Right lobe of liver (tissue), 6 donors: ENCODE measurements at places on chromosomes 13 and 19. TPM values are rescaled to one million over a fixed set of nuclear protein-coding genes. Genes with fewer than 3 reads are reported as not detected.

GRCh38 chr13:52061587-52061986 is 37.1 kb downstream of the UTP14C start:
- no peak for DNase-seq

DNA sequence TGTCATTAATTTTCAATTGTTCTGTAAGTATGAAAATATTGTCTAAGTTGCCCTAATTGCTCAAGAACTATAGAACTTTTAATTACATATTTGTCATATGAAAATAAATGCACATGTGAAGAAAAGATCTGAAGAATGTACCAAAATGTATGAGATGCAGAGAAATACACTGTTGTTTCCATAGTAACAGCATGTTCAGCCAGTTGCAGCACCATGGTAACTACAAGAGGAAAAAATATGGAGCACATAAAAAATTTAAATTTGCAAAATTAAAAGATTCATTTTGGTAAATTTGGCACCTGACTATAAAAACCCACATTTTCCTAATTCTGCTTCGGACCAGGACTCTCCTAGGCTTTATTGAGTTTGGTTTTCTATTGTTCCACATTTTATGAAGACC is 1170.0 kb upstream of the MIR17HG start:
- no peak for DNase-seq

- no peak for DNase-seq
Measured at GRCh38 chr19:23346696-23347095, 48.6 kb downstream of the ZNF91 start.

- no peak for DNase-seq
Measured at GRCh38 chr13:93355094-93355493, 128.5 kb downstream of the GPC6 start.

Gene ZNF429
- 9.6 TPM for total RNA-seq

DNA sequence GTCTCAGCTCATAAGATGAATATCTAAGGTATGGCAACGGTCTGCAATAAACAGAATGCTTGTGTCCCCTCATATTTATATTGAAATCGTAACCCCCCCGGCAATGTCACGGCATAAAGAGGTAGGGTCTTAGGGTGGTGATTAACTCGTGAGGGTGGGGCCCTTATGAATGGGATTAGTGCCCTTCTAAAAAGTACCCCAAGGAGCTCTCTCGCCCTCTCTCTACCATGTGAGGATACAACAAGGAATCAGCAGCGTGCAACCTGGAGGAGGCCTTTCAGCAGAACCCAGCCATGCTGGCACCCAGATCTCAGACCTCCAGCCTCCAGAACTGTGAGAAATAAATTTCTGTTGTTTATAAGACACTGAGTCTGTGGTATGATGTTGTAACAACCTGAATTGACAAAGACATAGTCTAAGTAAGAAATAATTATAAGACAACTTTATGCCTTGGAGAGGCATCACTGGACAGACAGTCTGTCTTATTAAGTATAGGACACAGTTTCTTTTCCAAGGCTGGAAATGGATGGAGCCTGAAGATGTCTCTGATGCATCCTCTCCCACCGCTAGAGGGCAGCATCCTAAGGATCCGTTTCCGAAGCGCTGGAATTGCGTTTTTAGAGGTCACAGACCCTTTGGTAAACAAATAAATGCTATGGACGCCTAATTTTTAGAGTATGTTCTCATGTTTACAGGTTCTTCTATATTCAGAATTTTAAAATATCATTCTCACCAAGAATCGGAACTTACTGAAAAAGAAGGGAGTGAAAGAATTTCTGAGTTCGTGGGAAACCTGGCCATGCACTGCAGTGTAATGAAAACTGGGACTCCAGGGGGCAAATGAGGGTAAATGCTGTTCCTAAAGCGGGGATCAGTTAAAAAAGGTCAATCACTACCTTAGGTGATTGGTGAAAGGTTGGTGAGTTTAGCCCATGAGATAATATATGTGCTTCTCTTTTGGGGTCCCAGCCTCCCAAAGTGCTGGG is 13.3 kb upstream of the LEUTX start:
- DNase-seq: no peak

DNA sequence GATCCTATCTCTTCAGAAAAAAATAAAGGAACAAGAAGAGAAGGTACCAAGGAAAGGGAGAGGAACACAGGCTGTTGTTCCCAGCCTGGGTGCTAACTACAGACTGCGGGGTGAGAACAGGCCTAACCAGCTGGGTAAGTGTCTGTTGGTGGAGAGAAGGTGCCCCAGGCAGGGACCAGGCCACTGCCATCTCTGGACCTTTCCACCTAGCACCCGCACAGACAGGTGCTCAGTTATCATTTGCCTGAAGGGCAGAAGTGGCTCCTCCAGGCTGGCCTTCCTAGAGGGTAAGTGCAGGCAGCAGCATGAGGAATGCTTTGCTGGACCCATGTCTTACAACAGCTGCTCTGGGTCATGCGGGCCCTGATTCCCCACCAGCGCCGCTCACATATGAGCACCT is 10.1 kb downstream of the DNMT1 start:
- no peak for DNase-seq

DNA sequence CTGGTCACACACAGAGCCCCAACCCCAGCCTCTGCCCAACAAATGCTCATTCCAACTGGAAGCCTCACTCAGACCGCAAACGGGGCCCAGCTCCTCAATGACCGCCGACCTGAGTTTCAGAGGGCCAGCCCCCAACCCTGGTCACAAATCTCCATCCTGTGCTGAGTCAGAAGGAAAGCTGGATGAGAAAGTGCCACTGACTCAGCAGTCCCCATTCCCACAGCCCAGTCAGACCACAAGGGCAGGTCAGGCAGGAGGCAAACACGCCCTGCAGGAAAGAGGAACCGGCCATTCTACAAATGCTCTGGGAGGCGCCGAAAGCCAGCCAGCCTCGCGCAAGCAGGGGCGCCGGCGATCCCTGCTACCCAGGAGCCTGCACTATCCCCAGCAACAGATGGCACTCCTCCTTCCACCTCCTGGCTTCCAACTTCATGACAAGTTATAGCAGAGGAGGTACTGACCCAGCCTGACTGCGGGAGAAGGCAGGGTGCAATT is 14.1 kb upstream of the PRKD2 start:
- DNase-seq: peak; percentile 52

- peak; percentile 77 for DNase-seq
Measured at GRCh38 chr19:44447916-44448674, at the start of gene ZNF229. TSS of gene ZNF229 (minus strand) at chr19:44448472. CDS start at chr19:44442847, 5,625 bp downstream.

Gene TPTE2
- total RNA-seq: not detected

DNA sequence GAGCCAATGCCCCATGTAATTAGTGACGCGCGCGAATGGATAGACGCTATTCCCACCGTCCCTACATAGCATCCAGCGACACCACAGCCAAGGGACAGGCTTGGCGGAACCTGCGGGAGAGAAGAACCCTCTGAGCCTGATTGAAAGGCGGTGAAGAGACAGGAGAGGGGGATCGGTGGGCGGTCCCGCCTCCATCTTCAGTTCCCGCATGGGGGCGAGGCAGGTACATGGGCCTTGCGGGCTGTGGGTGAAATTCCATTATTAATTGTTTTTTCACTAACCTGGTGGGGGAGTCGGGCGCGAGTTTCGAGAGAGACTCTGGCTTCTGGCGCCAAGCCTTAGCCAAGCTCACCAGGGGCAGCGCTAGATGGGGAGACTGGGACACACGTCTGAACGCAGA is 8.4 kb upstream of the TEX101 start:
- DNase-seq: no peak

Gene SUGP1
- 19.7 TPM for total RNA-seq

DNA sequence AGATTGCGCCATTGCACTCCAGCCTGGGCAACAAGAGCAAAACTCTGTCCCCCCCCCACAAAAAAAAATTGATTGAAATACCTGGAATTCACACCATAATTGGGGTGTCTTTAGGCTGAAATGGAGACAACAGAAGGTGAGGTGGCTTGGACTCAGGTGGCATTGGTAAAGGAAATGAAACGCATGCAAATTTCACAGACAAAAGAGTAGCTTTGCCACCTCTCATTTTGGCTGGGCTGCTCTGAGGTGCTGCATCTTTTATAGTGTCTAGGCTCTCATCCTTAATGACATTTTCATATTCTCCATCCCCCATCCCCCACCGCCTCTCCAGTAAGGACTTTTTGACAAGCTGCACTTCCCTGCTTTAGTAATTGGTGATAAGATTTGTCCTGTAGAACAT is 6.9 kb downstream of the UBE2L5 start:
- no peak for DNase-seq

- DNase-seq: no peak
Measured at GRCh38 chr19:3053218-3053621, 9.1 kb downstream of the TLE5 start.

- DNase-seq: no peak
Measured at GRCh38 chr19:6803036-6803404, 30.5 kb downstream of the VAV1 start.

GRCh38 chr19:23070353-23071146 is 46.3 kb upstream of the ZNF730 start:
- no peak for DNase-seq

GRCh38 chr13:108594153-108594552 is 35.3 kb upstream of the MYO16 start:
- DNase-seq: no peak

GRCh38 chr19:46513461-46514236 is 18.0 kb upstream of the PNMA8B start:
- peak; percentile 82 for DNase-seq

GRCh38 chr19:31066385-31066784 is 282.9 kb downstream of the TSHZ3 start:
- DNase-seq: no peak

DNA sequence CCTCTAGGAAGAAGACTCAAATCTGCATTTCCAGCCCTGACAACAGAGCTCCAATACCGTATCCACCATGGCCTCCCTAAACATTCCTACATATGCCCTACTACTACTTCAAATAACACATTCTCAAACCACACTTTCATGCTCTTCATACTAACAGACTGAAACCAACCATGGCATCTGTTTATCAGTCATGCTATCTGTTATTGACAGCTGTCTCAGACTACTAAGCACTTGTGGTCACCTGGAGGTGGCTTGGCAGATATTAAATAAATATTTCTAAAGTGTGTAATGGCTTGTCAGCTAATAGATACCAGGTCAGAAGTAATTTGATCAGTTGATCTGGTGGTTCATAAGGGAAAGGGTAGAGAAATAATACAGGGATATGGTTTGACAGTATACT is 489.1 kb downstream of the DIAPH3 start:
- DNase-seq: no peak

DNA sequence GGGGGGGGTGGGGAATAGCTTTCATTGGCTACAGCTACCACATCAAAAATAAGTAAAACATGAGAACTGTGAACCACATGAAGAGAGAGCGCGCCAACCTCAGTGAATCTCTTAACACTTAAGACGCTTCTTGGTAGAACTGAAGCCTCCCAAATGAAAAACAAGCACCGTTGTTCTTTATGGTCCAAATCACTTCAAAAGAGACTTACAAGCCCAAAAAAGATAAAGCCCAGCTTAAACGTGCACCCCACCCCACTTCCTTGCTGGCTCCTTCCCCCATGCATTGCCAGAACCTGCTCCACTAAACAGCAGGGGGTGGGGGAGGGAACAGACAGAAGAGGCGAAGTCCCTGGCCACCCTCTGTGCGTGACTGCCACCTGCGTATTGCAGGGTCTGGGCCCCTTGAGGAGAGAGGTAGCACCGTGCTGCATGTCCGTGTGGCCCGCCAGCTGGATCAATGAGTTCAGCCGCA is 479.1 kb downstream of the FOXO1 start:
- no peak for DNase-seq

DNA sequence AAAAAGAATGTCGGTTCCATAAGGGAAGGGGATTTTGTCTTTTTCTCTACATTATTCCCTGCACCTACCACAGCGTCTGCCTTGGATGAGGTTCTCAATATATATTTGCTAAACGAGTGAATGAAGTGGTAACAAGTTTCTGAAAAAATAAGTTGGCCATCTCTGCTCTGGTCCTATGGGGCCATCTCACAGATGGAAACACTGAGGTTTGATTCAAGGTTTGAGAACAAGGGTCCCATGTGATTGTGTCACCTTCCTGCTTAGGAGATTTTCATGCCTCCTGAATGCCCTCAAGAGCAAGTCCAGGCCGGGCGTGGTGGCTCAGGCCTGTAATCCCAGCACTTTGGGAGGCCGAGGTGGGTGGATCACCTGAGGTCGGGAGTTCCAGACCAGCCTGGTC is 3.2 kb downstream of the MYPOP start:
- DNase-seq: no peak

DNA sequence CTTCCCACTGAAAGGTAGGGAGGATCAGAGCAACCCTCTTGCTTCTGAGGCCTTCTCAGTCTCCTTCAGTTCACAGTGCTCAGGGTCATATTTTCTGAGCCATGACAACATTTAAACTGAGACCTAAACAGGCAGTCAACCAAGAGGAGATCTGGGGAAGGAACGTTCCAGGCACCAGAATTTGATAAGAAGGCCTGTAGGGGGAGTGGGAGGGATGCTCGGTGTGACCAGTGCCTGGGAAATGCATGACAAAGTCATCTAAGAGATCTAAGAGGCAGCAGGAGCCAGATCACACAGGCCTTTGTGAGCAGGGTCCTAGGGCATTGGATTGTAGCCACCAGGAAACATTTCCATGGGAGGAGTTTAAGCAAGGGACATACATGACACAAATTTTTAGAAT is 71.6 kb downstream of the SHISA2 start:
- DNase-seq: no peak

DNA sequence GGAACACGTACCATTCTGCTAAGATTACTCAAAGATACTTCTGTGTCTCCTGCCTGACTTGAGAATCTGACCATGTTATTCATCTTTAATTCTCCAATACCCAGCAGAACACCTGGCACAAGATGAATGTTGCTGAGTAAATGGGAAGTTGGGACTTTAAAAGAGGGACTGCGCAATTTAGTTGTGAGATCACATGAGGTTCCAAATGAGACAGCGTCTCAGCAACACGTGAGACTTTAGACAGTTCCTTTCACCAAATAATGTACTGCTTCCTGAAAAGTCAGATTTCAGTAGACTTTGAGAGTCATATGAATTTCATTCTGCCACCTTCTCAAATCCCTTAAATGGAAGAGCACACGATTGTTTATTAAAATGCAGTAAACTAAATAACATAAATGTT is 36.7 kb downstream of the DOCK9 start:
- DNase-seq: no peak

DNA sequence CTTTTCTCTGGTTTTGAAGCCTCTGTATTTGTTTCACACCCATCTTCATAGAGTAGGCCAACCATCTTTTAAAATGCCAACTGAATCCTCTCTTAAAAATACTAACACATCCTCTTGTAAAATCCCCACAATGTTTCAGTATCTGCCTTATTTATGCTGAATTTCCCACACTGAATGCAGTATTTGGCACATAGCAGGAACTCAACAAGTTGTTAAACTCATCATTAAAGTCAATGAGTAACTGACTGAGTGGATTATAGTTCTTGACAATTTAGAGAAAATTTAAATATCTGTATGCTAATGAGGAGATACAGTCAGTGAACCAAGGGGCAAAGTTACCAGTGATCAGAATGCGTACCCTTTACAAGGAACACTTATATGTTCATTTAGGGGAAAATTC is 505.5 kb upstream of the PCDH9 start:
- DNase-seq: no peak

DNA sequence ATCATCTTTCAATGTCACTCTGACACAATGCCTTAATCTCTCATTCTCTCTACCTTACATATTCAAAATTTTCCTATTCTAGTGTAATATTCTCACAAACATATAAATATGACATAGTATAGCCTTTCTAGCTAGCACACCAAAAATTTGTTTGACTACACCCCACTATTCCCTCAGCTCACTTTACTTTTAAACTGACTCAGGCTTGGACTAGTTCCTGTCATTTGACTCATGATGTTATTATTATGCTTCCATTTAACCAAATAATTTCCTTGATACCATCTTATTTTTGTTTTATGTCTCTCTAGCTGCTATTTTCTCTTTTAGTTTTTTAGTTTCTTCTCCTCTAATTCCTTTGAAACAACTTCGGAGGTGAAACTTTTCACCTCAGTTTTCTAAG is 1745.6 kb upstream of the PCDH20 start:
- no peak for DNase-seq
